ENCODE measurements at places on chromosomes 6 and 20.

GRCh38 chr20:26167499-26167898 lies 470.8 kb upstream of the ZNF337 start:
- ATAC-seq: peak; percentile 32

DNA sequence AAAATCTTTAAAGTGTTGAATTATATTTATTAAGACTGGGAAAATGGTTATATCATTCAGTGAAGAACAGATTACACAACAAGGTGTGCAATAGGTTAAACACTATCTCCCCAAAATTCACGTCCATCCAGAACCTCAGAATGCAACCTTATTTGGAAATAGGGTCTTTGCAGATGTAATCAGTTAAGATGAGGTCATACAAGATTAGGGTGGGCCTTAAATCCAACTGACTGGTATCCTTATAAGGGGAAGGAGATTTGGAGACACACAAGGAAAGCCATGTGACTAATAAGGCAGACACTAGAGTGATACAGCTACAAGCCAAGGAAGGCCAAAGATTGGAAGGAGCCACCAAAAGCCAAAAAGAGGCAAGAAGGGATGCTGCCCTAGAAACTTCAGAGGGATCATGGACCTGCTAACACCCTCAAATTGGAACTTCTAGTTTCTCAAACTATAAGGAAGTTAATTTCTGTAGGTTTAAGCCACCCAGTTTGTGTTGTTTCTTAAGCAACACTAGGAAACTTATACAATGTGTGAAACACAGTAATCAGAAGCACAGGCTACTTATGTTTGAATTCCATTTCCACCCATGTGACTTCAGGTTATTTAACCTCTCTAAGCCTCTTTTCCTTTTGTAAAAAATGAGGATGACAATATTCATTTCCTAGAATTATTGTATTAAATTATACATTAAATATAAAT lies 16.9 kb downstream of the ILRUN start:
- ATAC-seq: no peak

DNA sequence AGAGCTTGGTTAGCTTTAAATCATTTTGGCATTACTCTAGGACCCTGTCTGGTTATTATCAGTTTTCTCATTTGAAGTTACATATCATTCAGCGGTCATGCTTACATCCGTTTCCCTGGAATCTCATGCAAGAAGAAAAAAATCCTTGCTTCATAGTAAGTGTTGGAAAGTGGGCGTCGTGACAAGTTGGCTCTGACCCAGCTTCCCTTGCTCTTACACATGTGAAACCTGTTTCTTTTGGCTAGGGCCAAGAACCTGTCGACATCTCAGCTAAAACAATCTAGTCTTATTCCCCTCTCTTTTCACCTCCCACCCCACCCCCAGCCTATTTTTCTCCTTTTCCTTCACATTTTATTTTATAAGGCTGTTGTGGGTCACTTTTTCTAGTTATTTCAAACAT lies 45.5 kb downstream of the ANKS1A start:
- no peak for ATAC-seq

- peak; percentile 5 for ATAC-seq
These were observed 756 bp downstream of the MOXD1 start for GRCh38 chr6:132400555-132400882.

- no peak for ATAC-seq
These were observed 17.6 kb upstream of the CDKN1A start for GRCh38 chr6:36660771-36661471.

- ATAC-seq: no peak
These were observed 6.7 kb upstream of the SYNJ2 start for GRCh38 chr6:157974967-157975366.

DNA sequence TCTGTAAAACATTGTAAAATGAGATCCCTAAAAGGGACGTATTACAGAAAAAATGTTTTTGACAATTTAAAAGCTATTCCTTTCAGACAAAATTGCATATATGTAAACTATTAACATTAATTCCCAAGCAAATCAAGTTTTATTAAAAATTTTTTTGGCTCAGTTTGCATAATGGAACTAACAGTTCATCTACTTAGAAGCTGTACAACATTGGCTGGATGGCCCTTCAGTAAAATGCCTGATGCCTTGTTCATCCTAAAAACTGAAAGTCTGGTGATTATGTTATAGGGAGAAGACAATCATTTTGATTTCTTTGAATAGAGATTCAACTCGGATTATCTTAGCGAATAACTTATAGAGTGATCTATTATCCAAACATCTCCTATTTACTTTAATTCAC lies 52.8 kb downstream of the ADGRG6 start:
- ATAC-seq: no peak

DNA sequence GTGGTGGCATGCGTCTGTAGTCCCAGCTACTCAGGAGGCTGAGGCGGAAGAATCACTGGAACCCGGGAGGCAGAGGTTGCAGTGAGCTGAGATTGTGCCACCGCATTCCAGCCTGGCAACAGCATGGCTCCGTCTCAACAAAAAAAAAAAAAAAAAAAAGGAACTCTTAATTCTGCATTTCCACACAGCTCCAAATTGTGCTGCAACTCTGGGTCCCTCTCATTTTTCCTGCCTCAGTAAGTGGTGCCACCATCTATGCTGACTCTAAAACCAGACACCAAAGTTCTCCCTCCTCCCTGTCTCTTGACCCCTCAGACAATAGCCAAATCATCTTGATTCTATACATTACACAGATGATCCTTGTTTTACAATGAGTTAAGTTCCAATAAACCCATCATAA lies 133.9 kb downstream of the BTBD9 start:
- no peak for ATAC-seq

- ATAC-seq: no peak
These were observed 220.6 kb downstream of the TPBG start for GRCh38 chr6:82584194-82584695.

DNA sequence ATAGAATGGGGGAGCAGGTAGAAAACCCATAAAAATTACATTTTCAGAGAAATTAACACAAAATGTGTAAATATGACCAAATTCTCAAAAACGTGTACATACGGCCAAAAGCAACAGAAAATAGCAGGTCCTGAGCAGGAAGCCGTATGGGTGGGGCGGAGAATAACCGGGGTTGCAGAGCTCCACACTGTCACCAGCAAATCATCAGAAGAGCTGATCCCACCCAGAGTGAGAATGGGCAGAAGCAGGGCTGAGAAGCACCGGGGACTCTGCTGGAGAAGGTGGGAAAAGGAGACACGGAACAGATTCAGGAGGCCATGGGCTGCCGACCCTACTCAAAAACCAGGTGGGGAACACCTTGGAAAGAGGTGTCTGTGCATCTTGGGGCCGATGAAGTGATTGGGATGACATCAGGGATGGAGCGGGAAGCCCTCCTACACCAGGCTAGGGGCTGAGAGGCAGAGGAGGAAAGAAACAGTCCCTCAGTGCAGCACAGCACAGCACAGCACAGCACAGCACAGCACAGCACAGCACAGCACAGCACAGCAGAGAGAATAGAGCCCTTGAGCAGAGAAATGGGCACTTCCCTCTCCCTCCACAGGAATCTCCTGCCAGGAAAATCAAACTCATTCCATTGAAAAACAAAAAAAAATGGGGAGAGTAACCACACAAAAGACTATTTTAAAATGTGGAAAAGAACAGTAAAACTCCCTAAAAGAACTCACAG lies 22.3 kb downstream of the STX7 start:
- ATAC-seq: no peak

DNA sequence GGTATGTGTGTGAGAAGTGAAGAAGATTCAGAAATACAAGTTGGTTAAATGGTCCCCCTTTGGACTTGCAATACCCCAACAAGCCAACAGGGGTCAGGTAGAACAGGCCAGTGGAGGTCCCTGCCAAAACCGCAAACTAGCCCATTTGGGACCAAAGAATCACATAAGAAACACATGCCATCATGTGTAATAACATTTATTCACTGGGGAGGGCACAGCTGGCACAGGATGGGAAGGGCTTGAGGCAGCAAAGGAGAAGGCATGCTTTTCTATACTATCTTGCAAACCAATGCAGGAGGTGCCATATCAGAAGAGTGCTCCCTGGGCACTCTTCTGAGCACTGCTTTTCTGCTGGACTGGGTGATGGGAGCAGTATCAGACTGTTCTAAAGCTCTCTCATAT lies 116.1 kb upstream of the TRAF3IP2 start:
- peak; percentile 44 for ATAC-seq

DNA sequence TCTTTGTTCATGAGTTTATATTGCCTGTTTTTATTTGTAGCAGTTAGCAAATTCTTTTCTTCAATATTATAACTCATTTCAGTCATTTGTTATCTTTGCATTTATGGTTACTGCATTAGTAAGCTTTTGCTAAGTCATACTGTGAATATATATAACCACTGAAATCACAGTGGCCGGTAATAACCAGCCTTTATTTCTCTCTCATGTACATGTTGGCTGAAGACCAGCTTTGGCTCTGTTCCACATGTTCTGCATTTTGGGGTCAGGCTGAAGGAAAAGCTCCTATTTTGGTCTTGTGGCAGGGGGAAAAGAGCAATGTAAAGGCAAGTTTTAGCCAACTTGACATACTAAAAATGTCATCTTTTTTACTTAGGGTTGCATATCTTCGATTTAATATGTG lies 276.3 kb downstream of the BCKDHB start:
- ATAC-seq: no peak

GRCh38 chr20:52801628-52802006 lies 170.5 kb upstream of the TSHZ2 start:
- ATAC-seq: no peak

DNA sequence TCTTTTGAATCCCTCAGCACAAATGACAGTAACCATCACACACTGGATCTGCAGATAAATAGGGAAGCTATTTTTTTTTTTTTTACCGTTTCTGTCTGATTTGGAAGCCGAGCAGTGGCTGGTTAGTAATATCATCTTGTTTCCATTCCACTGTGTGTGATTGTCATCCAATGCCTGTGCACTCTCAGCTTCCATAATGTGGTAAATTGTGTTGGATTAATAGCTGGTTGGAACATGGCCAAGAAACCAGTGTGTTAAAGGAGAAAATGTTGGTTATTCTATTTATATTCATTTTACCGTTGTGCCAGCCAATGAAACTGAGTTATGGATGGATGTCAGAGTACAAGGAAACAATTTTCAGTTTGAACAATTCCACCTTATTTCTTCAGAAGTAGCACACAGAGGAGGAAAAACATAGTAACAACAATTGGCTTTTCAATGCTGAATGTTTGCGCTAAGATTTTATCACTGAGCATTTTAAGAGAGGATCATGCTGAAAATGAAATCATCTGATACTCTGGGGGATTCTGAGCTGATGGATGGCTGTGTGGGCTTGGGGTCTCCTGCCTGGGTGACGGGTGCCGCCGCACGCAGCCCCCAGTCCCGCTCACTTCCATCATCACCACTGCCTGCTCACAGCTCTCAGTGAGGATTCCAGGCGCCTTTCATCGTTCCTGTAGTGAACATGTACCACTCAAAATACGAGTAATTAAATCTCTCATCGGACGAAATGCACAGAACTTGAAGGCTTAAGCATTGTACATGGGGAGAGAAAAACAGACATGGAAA lies 40.7 kb upstream of the EXOC2 start:
- no peak for ATAC-seq

DNA sequence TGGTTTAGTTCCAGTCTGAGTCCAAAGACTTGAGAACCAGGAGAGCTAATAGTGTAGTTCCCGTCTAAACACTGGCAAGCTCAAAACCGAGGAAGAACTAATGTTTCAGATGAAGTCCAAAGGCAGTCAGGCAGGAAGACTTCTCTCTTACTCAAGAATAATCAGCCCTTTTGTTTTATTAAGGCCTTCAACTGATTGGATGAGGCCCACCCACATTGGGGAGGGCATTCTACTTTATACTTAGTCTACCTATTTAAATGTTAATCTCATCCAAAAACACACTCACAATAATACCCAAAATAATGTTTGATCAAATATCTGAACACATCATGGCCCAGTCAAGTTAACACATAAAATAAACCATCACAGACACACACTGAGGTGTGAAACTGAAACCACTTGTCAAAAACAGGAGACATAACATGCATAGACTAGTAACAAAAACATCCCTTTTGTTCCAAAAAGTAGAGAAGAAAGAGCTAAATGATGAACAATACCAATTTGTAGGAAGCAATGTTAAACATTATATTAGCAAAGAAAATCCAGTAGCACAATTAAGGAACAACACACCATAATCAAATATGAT lies 50.2 kb upstream of the SENP6 start:
- ATAC-seq: no peak

DNA sequence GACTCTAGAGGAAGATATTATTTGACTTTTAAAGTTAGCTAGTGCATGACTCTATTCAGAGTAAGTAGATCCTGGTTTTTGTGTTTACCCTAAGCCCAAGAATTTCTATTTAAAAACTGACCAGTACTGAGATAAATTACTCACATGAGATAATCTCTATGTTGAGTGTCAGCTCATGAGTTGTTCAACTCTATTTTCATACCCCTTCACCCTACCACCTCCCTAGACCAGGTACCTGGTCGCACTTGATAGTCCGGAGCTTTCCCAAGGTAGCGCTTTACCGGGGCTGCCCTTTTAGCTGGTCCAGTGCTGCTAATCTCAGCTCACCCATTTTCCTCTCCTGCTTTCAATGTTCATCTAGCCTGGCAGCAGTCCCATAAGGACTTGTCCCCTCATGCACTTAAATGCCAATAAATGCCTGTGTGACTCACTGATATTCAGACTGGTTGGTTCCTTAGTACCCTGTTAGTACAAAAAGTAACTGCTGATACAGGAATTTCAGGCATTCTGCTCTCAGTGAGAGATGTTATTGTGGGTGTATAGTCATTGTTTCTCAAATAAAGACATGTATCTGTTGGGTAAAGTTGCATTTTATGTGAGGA lies 503.9 kb downstream of the ADGRB3 start:
- ATAC-seq: no peak

GRCh38 chr6:149905911-149906371 lies 8.0 kb upstream of the RAET1E start:
- no peak for ATAC-seq

GRCh38 chr20:57387945-57388371 lies 3.2 kb upstream of the RBM38 start:
- ATAC-seq: no peak

DNA sequence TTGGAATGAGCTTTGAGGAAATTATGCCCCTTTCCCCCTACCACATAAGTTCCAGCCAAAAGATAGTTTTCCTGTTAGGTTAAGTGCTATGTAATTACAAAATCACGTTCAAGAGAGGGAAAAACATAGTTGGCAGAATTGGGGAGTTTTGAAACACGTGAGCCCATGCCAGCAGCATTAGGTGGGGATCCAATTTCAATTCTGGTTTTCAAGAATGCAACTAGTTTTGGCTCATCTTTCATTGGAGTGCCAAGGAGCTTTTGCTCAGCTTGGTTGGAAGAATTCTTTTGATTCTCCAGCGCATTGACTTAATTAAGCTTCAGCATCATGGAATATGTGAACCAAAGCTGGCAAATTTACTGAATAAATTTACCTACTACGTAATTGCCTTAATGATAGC lies 95.9 kb downstream of the SAMD5 start:
- no peak for ATAC-seq

All from SK-N-SH treated with all-trans-retinoic acid at 6 μM for 48 hours (cell line).